ENCODE measurements at places on chromosomes 13 and 19.

DNA sequence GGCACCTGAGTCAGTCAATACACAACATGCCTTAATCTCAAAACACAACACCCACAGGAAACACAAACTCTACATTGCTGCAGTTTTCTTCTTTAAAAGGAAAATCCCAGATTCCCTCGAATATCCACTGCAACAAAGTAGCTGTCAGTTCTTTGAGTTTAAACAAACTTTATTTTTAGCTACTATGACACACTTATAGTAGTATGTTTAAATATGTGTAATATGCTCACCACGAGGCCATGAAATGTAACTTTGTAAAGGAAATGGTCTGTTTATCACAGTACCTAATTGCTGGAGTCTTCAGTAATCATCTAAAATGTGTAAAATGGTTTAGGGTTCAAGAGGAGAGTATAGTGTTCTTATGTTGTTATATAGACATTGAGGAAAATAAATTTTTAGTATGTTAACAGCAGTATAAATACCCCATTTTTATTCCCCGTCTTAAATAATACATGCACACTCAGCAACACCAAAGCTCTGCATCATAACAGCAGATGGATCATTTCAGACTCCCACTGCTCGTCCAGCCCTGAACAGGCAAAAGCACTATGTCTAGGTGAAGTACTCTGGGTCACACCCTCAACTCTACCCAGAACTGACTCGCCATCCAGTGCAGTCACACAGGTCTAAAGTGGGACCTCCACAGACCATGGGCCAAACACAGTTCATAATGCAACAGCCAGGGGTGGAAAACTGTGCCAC is 20.6 kb downstream of the TUBGCP3 start:
- DNase-seq: no peak

GRCh38 chr19:32415669-32416068 is 10.1 kb downstream of the DPY19L3 start:
- no peak for DNase-seq

DNA sequence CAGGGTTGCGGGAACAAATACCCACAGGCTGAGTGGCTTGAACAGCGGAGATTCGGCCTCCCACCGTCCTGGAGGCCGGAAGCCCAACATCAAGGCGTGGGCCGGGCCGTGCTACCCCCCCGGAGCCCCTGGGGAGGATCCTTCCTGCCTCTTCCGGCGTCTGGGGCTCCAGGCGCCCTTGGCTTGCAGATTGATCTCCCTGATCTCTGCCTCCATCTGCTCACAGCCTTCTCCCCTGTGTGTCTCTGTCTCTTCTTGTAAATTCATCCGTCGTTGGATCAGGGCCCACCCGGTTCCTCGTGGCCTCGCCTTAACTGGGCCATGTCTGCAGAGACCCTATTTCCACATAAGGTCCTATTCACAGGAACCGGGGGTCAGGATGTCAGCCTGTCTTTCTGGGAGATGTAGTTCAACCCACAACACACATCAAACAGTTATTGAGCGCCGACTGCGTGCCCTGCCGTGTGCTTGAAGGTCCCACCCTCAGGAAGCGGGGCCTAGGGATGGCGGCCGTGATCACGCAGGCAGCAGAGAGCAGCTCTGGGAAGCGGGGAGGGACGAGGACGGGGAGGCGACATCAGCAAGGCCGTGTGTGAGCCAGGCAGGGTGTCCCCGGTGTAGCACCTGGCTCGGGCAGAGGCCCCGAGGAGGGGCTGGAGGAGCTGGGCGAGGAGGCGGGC is 21.3 kb downstream of the HCN2 start:
- peak; percentile 47 for DNase-seq

DNA sequence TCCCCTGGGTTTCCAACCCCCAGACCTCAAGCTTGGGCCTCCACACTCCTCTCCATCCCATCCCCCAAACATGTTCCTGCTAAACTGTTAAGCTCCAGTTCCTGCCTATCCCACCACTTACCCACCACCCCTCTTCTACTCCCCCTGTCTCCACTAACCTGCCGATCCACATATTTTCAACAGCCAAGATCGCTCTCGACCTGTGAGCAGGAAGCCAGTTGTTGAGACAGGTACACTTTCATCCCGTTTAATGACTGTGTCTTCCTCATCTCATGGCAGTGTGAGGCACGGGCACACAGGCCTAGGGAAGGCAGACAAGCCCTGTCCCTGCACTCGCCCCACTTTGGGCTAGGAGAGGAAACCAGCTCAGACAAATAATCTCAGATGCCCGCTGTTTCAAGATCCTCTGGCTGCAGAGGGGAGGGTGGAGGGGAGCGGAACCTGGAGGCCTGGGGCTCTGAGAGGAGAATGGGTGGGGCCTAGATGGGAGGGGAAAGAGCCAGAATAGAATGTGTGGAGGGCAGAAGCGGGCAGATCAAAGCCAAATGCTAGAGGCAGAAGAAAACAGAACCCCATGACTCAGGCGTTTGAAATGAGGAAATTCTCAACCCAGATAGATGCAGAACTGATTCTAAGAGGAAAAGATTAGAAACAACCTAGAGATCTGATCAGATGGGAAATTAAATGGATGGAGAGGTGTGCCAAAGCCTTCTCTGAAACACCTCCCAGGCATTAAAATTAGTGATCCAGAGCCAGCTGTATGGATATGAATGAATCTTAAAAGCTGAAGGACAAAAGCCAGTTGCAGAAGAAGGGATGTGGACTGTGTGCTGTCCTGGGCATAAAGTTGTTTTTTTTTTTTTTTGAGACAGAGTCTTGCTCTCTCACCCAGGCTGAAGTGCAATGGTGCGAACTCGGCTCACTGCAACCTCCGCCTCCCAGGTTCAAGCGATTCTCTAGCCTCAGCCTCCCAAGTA is 16.9 kb upstream of the CYP2S1 start:
- DNase-seq: peak; percentile 5

GRCh38 chr19:50657712-50658440 is 8.6 kb downstream of the C19orf81 start:
- peak; percentile 40 for DNase-seq

DNA sequence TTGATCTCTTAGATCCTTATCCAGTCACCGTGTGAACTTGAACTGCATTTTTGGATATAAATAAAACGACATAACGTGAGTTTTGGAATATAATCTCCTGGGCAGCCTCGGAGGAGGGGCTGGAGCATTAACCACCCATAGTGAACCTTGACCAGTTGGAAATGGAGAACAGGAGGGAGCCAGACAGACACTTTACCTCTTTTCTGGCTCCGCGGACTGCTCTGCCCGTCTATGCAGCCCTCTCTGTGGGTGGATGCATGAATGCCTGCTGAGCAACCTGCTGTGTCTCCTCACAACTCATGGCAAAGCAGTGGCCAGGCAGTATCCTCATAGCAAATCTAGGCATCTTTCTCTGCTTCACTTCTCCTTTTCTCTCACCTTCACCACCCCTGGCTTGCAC is 10.5 kb upstream of the COG3 start:
- DNase-seq: no peak

DNA sequence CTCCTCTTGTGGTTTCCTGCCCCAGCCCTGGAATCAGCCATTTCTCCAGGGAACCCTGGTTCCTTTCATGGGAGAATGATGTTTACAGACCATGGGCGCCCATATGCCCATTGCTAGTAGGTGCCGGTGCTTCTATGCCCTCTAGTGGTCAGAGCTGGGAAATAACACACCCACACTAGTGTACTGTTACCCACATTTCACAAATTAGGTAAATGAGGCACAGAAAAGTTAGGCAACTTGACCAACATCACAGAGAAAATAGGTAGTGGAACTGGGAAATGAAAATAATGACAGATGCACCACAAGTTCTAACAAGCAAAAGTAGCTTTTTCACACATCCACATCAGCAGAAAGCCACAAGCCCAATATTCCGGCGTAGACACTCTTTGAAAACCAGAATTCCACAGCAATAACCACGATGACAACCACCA is 1.3 kb upstream of the CEACAM3 start:
- peak; percentile 42 for DNase-seq

- DNase-seq: no peak
Observed at GRCh38 chr13:39952249-39953233, 297.1 kb downstream of the COG6 start.

DNA sequence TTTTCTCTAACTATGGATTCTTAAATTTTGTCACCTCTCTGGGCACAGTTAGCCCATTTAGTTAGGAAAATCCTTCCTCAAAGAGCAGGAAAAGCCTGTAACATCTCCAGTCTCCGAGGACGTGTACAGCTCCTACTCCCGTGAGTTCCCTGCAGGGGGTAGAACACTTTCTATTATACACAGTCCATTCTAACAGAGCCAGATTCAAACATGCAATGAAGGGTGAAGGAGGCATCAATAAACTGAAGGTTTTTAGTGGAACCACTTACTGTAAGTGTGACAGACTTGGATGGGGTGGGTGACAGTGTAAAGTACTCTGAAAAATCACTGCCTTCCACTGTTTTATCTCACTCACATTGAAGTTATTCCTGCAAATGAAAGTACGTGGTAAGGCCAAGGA is 204.7 kb upstream of the DACH1 start:
- no peak for DNase-seq

- no peak for DNase-seq
Observed at GRCh38 chr13:95926231-95926630, 127.0 kb downstream of the UGGT2 start.

GRCh38 chr13:95524264-95524901 is 28.1 kb upstream of the CLDN10 start:
- DNase-seq: no peak

DNA sequence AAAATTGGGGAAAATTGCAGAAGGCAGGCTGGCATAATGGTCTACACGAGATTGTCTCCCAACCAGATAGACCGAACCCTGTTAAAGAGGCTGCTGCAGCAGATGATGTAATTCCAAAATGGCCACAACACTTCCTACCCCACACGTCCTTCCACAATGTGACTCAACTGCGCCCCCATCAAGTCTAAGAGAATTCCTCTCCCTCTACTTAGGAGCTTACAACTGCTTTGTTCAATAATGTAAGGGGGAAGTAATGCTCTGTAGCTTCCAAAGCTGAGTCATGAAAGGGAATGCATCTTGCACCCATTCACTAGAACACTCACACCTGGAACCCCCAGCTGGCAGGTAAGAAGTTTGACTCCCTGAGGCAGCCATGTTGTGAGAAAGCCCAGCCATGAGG is 117.8 kb upstream of the IRS2 start:
- no peak for DNase-seq

- DNase-seq: peak; percentile 76
Observed at GRCh38 chr19:39390451-39390750, 505 bp downstream of the PAF1 start.

- no peak for DNase-seq
Observed at GRCh38 chr13:75225288-75226032, 256.5 kb downstream of the TBC1D4 start.

DNA sequence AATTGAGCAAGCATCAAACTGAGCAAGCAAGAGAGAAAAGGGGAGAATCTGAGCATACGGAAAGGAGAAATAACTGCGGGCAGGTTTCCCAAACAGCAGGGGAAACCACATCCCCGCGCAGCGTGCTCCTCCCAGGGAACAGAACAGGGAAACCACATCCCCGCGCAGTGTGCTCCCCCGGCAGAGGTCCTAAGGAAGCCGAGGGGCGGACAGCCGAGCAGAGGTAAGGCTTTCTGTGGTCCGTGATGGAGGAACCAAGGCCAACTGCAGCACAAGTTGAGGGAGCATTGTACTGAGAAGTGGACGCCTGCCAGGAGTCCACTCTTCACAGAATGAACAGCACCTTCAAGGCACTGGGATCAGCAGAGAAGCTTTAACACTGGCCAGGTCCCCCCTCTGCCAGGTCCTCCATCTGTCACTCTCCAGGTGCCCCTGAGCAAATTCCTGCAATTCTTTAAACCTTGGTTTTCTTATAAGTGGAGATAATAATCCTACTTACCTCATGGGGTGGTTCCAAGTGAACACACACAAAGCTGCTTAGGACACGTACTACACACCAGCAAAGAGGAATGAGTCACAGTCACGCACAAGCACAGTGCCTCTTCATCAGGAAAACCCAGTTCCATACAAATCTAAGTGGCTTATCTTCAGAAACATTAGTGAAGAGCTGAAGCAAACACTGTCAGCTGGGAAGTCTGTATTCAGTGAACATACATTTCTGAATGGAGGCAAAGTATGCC is 23.0 kb upstream of the LAMP1 start:
- DNase-seq: no peak

DNA sequence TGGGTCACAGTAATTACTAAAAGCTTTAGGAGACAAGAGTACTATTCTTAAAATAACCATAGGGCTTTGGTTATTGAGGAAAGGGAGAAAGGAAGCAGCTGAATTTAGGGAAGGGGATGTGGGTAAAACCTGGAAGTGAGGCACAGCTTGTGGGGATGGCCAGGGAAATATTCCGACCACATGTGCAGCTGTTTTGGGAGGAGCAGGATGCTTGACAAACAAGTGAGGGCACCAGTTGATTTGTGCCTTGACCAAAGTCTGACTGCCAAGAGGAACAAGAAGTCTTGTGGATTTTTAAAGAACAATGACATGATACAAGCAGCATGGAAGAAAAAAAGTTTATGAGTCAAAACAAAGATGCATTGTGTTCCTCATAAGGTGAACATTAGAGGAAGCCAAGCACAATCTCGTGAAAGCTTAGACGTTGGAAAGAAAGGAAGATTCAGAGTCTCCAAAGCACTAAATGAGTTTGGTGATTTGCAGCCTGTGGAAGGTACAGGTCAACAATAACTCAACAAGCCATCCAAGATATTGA is 108.5 kb upstream of the GPC6 start:
- DNase-seq: no peak

GRCh38 chr13:63184693-63185092 is 1769.0 kb upstream of the PCDH20 start:
- no peak for DNase-seq

- no peak for DNase-seq
Observed at GRCh38 chr13:98396071-98396710, 180.7 kb downstream of the STK24 start.

DNA sequence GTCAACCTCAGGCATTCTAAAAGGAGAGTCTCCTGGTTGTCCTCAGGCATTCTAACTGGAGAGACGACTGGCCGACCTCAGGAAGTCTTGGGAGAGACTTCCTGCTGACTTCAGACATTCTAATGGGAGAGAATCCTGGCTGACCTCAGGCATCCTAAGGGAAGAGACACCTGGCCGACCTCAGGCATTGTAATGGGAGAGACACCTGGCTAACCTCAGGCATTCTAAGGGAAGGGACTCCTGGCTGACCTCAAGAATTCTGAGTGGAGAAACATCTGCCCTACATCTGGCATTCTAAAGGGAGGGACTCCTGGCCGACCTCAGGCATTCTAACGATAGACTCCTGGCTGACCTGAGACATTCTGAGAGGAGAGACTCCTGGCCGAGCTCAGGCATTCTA is 1353.3 kb downstream of the UQCRFS1 start:
- DNase-seq: no peak

All from T-helper 9 cell (primary cell).